Activated CD8-positive, alpha-beta T cell treated with anti-CD3 and anti-CD28 coated beads, Interleukin-2, amount 10 ng/mL, durations not matched to agents 7 days and 5 days (primary cell): ENCODE measurements at places on chromosomes 3 and 15.
A peak's percentile ranks its signal among the peaks of the same experiment; 100 is the strongest.

GRCh38 chr15:64681424-64682024 is 93.9 kb downstream of the RBPMS2 start:
- peak; percentile 32 for DNase-seq

DNA sequence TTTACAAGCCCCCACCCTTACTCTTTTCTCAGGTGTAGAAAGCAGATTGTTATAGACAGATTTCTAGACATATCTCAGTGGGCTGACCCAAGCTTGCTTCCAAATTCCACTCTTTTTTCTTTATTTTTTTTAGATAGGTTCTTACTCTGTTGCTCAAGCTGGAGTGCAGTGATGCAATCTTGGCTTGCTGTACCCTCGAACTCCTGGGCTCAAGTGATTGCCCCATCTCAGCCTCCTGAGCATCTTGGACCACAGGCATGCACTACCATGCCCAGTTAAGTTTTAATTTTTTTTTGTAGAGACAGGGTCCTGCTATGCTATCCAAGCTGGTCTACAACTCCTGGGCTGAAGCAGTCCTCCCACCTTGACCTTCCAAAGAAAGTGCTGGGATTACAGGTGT is 53.5 kb upstream of the ADAMTS9 start:
- no peak for DNase-seq

- no peak for DNase-seq
Measured at GRCh38 chr3:66823009-66823397, 175.1 kb upstream of the KBTBD8 start.

- no peak for DNase-seq
Measured at GRCh38 chr15:63221346-63221745, 31.9 kb downstream of the RAB8B start.

DNA sequence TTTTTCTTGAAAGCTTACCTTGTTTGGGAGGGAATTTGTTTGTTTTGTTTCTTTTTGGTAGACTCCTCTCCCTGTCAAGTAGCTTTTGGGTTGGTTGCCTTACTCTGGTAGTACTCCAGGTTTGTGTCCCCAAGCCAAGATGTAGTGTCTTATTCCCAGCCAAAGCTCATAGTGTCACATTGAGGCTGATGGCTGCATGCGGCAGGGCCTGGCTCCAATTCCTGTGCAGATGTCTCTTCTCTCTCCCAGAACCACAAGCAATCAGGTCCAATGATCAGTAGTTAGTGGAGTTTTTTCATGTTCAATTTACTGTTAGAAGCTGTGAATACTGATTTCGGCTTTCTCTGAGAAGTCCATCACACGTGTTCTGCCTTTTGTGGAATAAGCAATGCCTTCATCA is 221.1 kb upstream of the THBS1 start:
- no peak for DNase-seq
